SK-N-DZ (cell line): ENCODE measurements at places on chromosomes 1 and 21.

DNA sequence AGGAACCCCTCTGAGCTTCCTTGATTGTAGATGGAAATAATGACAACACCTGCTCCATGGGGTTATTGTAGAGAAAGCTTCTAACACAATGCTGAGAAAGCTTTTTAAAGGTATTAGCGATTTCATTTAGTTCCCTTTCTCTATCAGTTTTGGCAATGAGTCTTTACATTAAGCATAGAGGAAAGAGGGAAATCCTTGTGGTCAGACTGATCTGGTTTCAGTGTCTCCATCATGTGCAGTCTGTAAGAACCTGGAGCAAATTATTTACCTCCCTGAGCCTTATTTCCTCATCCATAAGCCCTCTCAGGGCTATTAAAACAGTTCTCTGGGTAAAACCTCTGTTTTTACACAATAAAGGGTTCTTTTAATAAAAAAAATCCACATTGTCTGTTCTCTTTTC lies 87.5 kb downstream of the FGGY start:
- no peak for DNase-seq

DNA sequence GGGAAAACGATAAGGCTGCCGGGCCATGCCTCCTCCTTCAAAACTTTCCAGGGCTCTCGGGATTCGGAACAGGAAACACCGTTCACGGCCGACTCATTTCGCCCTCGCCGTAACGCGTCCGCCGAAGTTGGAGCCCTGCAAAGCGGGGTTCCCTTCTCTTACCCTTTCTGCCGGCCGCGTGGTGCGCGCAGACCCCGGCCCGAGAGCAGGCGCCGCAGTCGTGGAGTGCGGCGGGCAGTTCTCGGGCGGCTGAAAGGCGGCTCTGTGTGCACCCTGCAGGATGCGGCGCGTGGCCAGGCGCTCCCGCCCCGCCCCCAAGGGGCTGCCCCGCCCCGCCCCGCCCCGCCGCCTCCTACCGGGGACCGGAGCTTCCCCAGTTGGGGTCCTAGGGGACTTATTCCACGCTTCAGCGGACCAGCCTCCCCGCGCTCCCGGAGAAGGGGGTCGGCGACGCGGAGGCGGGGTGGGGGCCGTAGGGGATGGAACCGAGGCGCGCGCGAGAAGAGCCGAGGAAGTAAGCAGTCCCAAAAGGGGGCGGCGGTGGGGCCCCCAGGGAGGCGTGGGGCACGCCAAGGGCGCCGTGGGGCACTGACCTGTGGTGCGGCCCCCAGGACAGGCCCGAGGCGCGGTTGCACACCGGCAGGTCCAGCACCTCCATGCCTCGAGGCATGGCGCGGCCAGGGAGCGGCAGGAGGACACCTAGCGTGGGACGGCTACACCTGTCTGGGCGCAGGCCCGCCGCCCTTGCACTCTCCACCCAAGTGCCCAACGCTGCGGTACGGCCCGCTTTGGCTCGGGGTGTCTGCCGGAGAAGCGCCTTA lies at the start of gene MCOLN2:
TSS of gene MCOLN2 (minus strand) at position 268 of the 821 bp plus-strand sequence. CDS start at position 27, 241 bp downstream.
- DNase-seq = peak; percentile 24

- DNase-seq = no peak
Observed at GRCh38 chr1:12140515-12141162, 26.2 kb upstream of the TNFRSF1B start.

DNA sequence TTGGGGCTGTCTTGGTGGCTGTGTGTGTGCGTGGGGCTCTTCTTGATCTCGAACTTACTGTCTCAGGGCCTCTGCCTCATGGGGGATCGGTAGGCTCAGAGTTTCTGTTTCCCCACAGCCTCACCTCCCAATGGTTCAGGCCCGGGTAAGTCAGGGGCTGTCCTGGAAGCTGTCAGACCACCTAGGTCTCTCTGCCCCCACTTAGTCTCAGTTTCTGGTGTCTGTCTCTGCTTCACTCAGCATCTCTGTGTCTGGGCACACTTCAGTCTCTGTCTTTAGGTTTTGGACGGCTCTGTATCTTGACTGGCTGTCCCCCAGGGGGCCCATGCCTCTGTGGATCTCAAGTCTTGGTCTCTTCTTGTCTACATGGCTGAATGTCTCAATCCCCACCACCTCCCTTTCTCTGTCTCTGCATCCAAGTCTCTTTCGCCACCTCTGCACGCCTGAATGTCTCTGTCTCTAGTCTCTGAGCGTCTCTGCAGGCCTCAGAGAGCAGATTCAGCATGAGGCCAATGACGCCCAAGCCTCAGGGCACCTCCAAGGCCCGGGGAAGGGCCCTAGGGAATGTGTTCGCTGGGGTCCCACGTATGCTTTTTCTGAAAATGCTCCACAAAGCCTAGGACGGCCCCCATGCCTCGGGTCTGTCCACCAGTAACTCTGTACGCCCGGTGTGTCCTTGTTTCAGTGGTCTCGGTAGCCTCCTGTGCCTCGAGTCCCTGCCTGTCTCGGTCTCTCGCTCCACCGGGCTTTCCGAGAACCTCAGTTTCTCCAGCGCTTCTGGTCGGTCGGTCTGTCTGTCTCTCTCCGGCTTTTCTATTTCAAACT lies 818 bp downstream of the FHL3 start:
- no peak for DNase-seq

DNA sequence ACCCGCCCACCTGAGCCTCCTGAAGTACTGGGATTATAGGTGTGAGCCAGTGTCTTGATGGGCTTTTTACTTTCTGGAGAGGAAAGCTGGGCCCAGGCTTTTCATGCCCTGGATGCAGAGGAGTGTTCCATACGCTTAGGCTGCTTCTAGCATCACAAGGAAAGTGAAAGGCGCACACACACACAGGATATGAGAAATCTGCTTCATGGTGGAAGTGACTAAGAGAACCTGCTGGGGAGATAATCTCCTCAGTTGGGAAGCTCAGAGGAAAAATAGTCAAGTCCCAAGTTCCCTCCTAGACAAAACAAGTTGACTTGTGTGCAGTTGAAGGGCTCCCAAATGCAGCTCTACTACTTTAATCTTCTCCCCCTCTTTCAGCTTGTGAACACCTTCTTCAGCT lies 2.2 kb downstream of the NUDC start:
- DNase-seq = no peak
